Astrocyte of the hippocampus (primary cell): ENCODE measurements at places on chromosomes 6 and 20.

DNA sequence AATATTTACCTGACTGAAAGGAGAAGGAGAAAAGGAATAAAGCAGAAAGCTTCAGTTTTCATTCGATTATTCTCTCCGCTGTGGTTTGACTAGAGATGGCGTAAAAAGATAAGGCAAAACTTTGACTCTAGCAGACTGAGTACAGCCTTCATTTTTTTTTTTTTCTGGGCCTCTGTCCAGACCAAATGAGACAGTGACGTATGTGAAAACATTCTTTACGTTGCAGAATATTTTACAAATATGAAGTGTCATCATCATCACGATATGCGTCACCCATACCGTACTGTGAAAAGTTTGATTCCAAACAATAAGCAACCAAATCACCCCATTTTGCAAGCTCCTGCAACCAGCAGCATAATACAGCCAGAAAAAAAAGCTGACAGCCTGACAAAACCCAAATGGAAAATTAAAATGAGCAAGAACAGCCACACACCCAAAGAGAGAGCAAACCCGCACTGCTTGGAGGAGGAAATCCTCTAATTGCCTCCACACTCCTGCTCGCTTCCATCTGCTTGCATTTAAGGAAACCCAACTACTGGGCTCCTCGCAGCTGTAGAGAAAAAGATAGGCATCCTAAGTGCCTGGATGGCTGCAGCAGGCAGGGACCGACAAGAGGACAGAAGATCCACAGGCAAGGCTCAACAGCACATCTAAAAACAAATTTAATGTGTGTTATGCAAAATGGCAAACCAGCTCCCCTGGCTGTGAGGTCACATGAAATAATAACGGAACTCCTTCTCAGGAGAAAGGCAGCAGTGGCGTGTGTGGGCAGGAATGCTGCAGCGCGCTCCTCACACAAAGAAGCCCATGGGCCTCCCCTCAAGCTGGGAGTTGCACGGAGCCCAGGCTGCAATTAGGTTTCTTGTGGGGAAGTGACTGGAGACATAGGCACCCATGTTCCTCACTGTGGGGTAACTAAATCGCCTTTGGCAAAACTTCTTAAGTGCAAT lies 113.1 kb downstream of the FYN start:
- DNase-seq: peak; percentile 68

DNA sequence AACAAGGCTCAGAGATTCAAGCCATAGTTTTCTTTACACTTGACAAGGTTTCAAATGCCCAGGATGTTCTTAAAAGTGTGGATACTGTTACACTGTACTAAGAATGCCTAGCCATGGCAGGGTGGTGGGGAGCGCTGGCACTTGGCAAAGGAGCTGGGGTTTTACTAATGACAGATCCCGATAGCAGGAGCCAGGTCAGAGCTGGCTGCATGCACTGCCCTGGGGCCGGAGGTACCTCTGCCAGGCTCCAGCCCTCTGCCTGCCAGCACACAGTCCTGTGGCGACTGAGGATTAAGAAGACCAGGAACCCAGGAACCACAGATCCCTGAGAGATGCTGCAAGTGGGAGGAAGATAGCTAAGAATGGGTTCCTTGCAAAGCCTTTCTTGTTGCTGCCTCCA lies 260.3 kb downstream of the ALDH8A1 start:
- DNase-seq: peak; percentile 39

GRCh38 chr6:165439928-165440554 lies 130.6 kb upstream of the C6orf118 start:
- peak; percentile 52 for DNase-seq

GRCh38 chr20:29300579-29301551 lies 1956.6 kb upstream of the DEFB115 start:
- no peak for DNase-seq

GRCh38 chr6:137291441-137291840 lies 72.3 kb upstream of the IFNGR1 start:
- peak; percentile 47 for DNase-seq

GRCh38 chr6:144171406-144171805 lies 21.1 kb downstream of the STX11 start:
- DNase-seq: no peak

DNA sequence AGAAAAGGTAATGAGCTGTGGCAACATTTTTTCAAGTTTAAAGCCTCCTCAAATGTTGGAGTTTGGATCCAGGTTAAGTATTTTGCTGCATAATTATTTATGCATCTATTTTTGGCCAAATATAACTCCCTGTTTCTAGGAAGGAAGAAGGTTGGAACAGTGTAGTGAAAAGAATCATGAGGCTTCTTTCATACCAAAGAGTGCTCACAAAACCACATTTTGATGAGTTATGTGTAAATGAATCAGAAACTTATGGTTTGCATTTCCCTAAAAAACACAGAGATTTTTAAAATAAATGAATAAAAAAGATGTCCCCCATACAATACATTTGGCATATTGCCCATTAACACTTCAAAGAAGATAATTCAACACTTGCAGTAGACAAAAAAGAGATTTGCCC lies 246.9 kb upstream of the PRDM1 start:
- no peak for DNase-seq

DNA sequence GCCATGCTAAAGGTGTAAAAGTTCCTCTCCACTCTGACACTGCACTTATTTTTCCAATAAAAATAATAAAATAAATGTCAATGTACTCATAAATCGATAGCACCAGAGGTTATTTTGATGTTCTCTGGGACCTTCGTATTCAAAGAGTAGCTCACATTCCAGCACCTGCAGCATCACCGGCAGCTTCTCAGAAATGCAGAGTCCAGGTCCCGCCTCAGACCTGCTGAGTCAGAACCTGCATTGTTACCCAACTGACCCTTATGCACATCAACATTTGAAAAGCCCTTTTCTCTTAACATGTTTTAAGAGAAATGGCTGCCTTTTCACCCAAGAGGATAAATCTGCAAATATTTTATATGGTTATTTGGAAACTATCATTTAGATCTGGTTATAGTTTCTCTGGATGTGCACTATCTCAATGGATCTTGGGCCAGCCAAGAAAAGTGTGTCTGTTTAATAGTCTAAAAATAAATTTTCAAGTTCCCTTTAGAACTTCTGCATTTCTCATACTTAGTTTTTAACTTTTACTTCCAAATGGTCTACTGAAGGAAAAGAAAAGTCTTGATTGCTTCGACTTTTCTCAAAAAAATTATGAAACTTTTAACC lies 216.2 kb upstream of the PRDM1 start:
- no peak for DNase-seq

DNA sequence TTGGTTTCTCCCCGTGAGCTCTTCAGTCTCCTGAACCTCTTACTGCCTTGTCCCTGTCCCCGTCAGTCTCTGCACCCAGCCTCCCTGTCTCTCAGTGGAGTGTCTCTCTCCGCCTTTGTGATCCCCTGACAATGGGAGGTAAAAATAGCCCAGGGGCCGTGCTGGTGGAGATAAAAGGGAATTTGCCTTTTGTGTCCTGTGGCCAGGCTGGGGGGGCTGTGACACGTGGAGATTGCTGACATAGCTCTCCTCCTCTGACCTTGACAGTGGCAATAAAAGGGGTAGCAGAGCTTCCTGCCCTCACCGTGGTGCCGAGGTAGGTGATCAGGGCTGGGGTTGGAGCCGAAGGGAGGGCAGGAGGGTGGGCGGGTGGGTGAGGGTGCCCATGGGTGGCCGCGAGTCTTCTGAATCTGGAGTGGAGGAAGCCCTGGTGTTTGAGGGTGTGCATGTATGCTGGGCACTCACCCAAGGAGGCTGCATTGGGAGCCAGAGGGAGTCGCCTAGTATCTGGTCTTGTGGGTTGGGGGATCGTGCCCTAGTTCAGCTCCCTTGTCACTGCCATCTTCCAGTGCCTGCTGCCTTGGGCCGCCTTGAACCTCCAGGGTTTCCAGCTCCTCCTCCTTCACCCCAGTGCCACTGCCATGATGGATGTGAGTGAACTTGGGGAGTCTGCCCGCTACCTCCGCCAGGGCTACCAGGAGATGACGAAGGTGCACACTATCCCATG lies 21.9 kb downstream of the MYH7B start:
- DNase-seq: no peak

GRCh38 chr6:161029195-161029809 lies 37.7 kb downstream of the MAP3K4 start:
- peak; percentile 85 for DNase-seq

- DNase-seq: no peak
Observed at GRCh38 chr20:43345676-43346075, 112.0 kb upstream of the SRSF6 start.
